CD4-positive, alpha-beta T cell treated with Interleukin-15 for 4 hours (primary cell): ENCODE measurements at places on chromosomes 5 and 9.
A peak's percentile ranks its signal among the peaks of the same experiment; 100 is the strongest.

DNA sequence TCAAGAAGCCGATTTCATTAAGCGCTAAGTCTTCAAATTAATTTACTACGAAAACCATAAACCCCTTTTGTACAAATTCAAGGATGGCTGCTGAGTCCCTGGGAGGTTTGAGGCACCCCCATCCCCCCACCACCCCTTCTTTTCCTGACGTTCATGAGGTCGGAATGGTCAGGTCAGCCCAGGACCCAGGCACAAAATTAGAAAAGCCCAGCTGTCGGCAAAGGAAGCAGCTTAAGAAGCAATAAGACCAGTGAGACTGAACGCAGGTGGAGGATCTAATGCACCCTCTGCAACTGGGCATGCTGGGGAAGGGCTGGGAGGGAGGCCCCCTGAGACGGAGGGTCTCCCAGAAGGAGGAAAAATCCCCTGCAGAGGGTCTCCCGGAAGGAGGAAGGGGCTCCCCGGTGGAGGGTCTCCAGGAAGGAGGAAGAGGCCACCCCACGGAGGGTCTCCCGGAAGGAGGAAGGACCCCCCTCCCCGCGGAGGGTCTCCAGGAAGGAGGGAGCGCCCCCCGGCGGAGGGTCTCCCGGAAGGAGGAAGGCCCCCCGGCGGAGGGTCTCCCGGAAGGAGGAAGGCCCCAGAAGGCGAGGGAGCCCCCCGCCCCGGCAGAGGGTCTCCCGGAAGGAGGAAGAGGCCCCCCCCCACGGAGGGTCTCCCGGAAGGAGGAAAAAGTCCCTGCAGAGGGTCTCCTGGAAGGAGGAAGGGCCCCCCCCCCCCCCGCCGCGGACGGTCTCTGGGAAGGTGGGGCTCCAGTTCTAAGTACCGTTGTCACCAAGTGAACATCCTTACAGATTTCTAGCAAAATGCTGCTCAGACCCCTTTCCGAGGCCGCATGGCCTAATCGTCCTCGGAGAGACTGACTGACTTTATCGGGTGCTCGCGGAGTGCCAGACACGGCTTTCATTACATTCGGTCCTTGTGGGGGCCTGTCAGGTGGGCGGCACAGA lies 74.4 kb upstream of the FCN1 start:
- no peak for DNase-seq

GRCh38 chr9:106075236-106075959 lies 381.1 kb downstream of the TMEM38B start:
- no peak for DNase-seq

- DNase-seq = no peak
Observed at GRCh38 chr9:94199776-94200175, 59.3 kb upstream of the ZNF169 start.

DNA sequence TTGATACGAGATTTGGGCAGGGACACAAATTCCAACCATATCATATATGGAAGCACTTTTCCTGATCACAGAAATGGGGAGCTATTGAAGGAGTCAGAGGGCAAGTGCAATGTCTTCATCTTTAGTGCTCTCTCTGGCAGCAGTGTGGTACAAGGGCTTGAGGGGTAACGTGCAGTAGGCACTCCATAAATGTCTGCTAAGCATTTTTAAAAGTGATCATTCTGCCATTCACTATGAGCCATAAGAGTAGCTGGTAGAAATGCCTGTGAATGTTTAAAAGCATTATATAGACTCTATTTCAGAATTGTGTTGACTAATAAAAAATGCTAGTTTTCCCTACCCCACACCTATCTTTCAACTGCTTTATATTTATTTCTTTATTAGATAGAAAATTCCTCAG lies 61.1 kb upstream of the DHFR start:
- no peak for DNase-seq

GRCh38 chr5:58018016-58018415 lies 441.9 kb downstream of the PLK2 start:
- DNase-seq = no peak

GRCh38 chr5:62477801-62478200 lies 65.2 kb downstream of the IPO11 start:
- DNase-seq = no peak

DNA sequence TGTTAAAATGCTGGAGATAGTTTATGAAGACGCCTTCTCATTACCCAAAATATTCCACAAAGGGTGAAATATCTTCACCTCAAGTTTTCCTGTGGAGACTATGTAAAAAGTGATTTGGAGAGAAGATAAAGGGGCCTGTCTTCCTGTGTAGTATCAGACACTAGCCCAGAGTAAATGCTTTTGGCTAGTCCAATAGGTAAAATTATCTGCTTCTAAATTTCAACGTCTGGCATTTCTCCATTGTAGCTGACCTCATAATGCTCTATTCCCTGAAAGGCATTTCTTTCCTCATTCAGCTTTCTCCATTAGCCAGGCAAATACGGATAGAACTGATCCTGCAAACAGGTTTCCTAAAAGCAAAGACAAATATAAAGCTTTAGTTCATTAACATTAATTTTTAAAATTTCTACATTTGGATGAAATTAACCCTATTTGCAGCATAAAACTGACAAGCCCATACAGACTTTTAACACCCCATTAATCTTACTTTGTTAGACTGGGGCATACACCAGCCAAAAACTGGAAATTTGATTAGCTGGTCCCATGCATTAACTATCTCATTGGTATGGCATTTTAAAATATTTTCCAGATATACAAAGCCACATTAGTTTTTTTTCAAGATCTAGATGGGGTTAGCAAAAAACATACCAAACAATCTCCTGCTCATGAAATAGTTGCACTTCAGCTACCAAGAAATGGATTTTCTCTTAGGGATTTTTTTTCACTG lies 548.8 kb downstream of the EFNA5 start:
- no peak for DNase-seq

DNA sequence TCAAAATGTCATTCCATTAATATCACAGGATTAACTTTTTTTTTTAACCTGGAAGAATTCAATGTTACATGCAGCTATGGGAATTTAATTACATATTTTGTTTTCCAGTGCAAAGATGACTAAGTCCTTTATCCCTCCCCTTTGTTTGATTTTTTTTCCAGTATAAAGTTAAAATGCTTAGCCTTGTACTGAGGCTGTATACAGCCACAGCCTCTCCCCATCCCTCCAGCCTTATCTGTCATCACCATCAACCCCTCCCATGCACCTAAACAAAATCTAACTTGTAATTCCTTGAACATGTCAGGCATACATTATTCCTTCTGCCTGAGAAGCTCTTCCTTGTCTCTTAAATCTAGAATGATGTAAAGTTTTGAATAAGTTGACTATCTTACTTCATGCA lies 20.6 kb downstream of the PCA3 start:
- no peak for DNase-seq

GRCh38 chr9:129610213-129610472 lies 10.8 kb downstream of the C9orf50 start:
- DNase-seq = peak; percentile 21

GRCh38 chr9:96069629-96070220 lies 194.2 kb downstream of the ERCC6L2 start:
- DNase-seq = no peak

- peak; percentile 3 for DNase-seq
Observed at GRCh38 chr5:96381526-96381925, 51.5 kb downstream of the PCSK1 start.

DNA sequence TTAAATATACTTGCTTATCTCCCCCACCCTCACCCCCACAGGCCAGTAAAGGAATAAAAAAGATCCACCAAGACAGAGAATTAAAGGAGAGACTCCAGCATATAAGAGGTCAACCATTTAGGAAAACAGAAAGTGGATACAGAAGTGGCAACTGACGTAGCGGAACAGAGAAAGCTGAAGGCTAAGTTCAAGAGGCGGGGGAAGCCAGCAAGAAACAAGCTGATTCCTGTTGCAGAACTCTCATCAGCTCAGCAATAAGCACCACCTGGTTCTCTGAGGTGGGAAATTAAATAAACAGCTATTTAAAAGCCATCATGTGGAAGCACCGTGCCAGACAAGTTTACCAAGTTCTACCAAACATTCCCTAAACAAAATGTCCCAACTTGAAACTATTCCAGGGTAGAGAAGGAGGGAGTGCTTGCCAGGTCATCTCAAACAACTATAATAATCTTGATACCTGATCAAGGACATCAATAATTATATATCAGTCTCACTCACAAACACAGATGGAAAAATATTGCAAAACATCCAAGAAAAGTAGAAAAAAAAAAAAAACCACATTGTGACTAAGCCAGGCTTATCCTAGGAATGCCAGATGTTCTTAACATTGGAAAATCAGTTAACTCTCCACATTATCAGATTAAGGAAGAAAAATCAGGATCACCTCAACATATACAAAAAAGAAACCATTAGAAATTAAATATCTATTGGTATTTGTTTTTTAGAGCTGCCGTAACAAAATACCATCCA lies 7.3 kb upstream of the ARL15 start:
- no peak for DNase-seq

DNA sequence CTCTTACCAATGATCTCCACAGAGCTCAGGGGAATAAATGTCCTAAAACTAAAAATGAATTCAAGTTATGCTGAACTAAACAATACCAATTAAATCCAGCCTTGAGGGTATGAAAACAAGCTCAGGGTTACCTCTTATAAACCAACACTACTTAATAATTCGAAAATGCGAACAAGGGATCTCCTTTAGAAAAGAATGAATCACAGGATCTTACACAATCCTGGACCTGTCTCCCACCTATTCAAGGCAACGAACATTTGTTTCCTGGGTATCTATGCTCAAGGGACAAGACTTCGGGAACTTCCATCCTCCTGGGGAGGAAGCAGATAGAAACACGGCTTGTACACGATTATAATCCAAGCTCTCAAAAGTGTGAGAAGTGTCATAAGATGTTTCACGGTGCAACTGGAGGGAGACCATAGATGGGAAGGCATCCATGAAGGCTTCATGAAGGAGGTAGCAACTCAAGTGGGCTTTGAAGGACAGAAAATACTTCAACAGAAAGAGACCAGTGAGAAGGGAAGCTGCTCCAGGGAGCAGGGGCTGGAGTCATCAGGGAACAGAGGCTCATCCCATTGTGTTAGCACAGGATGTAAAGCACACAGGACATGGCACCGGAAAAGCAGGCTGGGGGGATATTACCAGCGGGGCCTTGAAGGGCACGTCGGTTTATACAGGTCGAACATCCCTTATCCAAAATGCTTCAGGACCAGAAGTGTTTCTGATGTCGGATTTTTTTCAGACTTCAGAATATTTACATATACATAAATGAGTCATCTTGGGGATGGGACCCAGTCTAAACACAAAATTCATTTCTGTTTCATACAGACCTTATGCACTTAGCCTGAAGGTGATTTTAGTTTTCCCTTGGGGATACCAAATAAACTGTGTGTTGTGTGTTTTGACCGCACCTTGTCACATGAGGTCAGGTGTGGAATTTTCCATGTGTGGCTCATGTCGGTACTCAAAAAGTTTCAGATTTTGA lies 87.4 kb downstream of the TLE1 start:
- DNase-seq = no peak

DNA sequence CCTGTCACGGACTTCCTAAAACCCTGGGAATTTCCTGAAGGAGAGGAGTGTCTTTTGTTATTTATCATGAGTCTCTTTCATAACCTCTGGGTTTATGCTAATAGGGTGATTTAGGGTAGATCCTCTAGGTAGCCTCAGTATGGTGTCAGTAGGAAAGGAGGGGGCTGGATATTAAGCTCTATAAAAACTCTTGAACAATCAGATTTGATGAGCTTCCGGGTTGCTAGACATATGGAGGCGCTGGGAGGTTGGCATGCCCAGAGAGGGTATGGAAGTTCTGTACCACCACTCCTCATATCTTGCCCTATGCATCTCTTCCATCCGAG lies 15.6 kb upstream of the PTBP3 start:
- DNase-seq = no peak

DNA sequence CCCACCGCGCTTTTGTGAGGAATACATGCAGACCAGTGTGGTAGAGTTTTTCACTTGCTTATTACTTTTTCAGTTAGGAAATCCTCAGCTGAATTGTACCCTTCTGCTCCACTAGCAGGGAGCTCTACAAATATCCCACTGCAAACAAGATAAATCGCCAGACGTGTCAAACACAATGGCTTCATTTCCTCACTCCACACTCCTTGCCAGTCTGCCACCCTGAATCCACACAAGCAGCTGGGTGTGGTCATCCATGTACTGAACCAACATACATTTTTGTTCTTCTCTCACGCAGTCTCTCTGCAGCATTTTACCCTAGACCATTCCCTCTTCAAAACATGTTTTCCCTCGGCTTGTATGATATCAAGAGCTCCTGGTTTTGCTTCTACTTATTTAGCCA lies 3.7 kb upstream of the ROR2 start:
- no peak for DNase-seq

DNA sequence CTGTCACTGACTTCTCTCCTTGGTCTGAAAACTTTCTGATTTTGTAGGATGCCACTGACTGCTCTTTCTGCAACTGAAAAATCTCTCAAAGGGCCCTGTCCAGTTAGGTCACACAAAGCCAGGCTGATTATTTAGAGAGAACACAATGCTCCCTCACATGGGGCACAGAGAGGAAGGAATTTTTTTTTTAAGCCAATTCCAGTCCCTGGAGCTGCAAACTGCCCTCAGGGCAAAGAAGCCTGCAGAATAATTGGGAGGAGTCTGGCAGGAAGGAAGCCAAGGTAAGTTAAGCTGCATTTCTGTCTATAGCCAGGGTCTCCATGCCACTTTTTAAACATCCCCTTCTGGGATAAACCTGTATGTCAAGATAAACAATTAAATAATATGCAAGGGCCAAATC lies 305.5 kb downstream of the ZSWIM6 start:
- DNase-seq = no peak

DNA sequence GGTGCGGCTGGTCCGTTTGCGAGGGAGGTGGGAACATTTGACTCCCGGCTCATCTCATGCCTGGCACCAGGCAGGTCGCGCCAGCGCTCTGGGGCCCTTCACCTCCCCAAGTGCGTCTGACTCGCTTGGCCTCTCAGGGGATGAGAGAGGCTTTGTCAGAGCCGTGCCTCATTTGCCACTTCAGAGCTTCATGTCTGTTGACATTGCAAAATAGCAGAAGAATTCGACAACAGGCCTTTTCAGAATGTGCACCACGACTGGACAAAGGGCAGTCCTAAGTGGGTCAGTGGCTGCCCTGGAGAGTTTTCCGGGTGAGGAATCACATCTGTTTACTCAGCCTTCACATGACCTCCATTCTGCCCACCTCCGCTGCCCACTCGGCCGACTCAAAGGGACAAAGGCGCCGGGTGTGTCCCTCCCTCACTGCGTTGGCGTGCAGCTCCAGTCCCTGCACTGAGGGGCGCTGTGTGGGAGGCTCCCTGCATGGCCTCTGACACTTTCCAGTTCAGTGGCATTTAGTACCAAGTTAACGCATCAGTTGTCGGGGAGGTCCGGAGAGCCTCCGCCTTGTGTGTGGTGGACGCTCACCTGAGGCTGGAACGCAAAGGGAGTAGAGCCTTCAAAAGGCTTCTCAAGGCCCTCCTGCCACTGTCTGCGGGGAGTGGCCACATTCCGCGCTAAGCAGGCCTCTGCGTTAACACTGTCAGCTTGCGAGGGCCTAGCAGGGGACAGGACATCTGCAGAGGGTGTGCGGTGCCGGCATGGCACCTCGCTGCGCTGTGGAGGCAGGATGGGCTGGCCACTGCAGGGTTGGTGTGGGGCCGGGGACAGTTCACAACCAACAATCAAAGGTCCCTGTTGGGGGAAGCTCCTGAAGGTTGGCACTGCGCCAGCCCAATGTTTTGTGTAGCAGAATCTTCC lies 171.5 kb downstream of the NXNL2 start:
- no peak for DNase-seq

GRCh38 chr9:93686880-93687236 lies 110.5 kb downstream of the PHF2 start:
- no peak for DNase-seq
